ENCODE measurements at places on chromosomes 2 and 18.

GRCh38 chr18:78986018-78986481 is 6.4 kb downstream of the SALL3 start:
- DNase-seq: peak; percentile 47

DNA sequence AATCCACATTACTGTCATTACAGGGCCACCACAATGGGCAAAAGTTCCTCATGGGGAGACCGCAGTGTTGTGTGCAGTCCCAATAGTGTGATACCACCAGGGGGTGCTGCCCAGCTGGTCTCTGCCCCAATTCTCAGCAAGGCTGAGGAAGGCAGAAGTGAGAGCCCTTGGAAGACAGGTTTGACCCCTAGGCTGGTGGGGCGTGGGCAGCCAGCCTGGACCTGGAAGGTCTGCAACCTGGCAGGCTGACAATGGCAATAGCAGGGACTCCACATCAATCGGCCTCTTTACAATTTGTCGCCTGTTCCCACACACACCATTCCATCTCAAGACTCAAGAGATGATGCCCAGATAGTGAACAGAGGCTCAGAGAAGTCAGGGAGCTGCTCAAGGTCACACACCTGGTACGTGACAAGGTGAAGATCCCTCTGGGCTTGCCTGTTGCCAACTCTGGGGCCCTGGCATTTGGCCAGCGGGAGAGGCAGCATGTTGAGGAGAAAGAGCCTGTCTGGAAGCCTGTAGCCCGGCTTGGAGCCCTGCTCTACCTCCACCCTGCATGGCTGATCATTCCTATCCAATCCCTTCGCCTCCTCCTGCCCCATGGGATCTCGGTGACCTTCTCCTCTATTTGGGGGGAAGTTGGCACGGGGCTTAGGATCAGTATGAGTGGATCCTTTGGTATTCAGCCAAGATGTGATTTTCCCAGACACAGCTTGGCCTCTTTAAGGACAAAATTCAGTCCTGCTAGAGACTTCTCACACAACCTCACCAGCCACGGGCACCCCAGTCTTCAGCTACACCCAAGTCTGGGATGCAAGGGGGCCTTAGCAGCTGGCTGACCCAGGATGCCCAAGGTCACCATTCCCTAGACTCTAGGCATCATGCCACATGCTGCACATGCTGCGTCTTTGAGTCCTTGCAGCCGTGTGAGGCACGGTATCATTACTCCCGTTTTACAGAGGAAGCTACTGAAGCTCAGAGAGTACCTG is 2.9 kb upstream of the ATOH8 start:
- peak; percentile 81 for DNase-seq

- no peak for DNase-seq
These were observed 11.1 kb downstream of the CAPN10 start for GRCh38 chr2:240597419-240598181.

DNA sequence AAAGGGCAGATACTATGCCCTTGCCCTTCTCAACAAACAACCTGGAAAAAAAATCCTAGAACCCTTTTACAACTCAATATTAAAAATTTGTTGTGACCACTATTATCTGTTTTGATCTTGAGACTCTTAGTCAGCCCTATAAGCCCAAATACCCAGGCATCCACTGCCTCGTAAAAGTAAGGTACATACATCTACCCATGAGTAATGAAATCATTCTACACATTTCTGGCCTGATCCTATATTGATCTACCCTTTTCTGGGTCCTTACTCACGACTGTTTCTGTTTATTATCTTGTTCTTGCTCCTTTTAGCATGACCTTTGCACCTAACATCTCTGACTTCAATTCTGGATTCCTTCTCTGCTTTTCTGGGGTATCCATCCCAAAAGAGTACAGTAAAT is 56.8 kb downstream of the SCG2 start:
- DNase-seq: no peak

- no peak for DNase-seq
These were observed 8.4 kb upstream of the ANXA4 start for GRCh38 chr2:69733342-69734034.

DNA sequence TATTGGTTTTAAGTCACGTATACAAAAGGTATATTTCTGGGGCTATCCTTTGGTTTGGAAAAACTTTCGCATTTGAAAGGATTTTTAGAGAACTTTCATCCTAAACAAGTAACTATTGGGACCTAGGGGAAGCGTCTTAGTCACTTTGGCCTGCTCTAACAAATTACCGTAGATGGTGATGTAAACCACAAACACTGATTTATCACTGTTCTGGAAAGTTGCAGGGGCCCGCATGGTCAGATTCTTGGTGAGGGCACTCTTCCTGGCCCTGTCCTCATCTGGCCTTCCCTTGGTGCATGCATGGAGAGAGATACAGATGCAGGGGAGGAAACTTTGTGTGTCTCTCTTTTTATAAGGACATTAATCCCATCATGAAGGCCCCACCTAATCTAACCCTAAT is 49.1 kb upstream of the ANKRD62 start:
- DNase-seq: no peak

GRCh38 chr2:220107380-220107791 is 480.0 kb downstream of the SLC4A3 start:
- DNase-seq: no peak

DNA sequence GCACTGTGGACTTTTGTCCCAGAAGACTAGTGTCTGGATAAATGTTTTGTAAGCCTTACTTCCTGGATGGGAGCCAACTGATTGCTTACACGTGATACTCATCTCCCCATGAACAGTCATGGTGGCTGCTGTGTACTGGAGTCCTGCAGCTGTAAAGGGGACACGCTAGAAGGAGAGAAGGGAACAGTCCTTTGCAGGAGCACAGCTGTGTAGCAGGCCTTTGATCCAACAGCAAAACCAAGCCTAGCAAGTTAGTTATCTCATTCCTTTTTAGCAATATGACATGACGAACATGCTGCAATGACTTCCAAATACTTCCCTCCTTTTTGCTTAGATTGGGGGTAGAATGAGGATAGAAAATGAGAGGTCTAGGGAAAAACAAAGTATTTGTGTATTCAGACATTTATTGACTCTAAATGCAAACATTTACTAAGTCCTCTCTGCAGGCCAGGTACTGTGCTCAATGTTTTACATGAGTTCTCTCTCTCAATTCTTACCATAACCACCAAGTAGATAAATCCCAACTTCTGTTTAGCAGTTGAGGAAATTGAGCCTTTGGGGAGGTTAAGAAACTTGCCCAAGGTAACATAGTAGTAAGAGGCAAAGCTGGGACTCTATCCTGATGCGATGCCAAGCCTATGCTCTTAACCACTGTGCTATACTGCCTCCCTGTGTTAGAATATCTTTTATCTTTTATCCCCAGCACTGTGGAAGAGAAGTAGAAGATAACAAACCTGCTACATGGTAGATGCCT is 55.4 kb upstream of the CD28 start:
- peak; percentile 69 for DNase-seq

DNA sequence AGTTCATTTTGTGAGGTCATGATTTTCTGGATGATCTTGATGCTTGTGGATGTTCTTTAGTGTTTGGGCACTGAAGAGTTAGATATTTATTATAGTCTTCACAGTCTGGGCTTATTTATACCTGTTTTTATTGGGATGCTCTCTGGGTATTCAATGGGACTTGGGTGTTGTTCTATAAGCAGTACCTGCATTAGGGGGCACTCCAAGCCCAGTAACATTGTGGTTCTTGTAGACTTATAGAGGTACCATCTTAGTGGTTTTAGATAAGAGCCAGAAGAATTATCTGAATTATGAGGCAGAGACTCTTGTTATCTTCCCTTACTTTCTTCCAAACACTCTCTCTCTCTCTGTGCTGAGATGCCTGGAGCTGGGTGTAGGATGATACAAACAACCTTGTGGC is 470.0 kb downstream of the PIK3C3 start:
- no peak for DNase-seq
